Activated CD4-positive, alpha-beta T cell treated with anti-CD3 and anti-CD28 coated beads, Interleukin-2, amount 50 U/mL, for 1 hour (primary cell): ENCODE measurements at places on chromosomes 1 and 21.

- peak; percentile 72 for DNase-seq
Measured at GRCh38 chr1:15323351-15323988, 76.4 kb downstream of the FHAD1 start.

DNA sequence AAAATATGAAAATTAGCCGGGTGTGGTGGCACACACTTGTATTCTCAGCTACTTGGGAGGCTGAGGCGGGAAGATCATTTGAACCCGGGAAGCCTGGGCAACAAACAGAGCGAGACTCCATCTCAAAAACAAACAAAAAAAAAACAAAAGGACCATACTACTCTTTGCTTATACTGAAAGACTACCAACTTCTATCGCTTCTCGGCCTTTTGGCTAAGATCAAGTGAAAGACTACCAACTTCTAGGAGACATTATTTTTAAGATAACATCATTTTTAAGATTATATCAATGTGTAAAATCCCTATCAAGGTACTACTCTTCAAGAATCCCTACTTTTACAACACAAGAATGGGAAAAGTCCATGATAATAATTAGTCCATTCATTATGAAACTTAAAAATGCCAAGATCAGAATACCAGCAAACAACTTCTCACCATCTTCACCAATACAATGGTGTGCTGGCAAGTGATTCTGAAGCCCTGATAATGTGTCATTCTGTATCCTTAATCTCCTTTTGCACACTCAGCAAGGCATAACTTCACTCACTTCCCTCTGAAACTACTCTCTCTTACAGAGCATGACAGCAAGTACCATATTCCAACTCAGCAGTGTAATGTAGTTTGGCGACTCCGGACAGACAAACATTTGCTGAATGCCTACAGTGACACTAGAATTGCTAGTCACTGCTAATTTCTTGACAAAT is 1.7 kb downstream of the PTP4A2 start:
- no peak for DNase-seq

DNA sequence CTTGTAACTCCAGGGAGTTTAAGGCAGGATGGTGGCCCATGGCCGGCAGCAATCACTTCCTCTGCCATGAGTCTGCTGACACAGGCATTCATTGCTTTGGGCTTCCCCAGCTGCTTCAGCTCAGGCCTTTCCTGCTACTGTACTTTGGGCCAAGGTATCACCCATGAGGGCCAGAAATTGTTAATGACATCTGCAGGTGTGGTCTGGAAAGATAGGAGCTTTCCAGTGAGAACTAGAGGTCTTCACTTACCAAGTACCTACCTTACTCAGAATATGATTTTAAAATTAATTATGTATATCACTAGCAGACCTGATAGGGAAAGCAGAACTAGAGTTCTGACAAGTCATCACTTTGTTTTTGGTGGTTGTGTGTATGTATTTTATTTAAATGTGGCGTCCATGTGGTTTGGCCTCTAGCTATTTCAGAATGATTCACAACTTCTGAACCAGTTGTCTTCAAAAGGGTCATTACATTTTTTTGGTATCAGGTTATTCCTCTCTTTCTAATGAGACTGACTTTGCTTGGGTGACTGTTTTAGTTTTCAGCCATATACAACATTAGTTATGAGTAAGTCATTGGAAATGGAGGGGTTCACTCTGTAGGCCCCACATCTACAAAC is 2.7 kb downstream of the RGL1 start:
- no peak for DNase-seq

DNA sequence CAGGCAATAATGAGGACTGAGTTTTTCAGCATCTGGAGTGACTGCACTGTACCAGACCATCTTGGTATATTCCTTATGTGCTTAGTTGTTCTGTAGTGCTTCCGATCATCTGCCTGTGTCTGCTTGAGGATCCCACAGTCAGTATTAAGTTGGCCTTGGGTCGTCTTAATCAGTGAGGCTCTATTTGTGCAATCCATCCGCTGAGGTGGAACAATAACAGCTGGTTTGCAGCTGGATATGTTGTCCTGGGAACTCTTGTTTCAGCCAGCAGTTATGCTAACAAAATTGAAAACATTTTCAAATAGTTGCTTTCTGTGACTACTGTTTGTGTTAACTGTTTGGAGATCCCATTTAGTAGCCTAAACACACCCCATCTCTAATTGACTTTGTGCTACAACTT is 73.7 kb downstream of the LAMC1 start:
- no peak for DNase-seq

- no peak for DNase-seq
Measured at GRCh38 chr1:87330885-87331364, 2.2 kb downstream of the LMO4 start.

DNA sequence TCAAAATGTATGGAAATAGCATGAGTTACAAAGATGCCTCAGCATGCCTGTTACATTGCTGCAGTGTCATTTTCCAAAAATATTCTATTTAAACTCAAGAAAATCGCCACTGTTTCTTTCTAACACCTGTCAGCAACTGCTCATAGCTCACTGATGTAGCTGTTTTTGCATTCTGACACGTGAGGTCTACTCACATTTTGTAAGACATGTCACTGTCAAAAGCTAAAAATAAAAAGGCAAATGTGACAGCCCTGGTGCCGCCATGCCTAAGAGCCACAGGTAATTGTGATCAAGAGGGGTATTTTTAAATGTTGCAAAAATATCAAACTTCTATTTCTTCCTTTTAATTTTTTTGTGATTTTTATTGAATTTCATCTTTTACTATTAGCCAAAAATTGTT is 556.2 kb upstream of the TMPRSS15 start:
- no peak for DNase-seq

GRCh38 chr1:192376374-192376773 is 59.6 kb downstream of the RGS21 start:
- DNase-seq: no peak

DNA sequence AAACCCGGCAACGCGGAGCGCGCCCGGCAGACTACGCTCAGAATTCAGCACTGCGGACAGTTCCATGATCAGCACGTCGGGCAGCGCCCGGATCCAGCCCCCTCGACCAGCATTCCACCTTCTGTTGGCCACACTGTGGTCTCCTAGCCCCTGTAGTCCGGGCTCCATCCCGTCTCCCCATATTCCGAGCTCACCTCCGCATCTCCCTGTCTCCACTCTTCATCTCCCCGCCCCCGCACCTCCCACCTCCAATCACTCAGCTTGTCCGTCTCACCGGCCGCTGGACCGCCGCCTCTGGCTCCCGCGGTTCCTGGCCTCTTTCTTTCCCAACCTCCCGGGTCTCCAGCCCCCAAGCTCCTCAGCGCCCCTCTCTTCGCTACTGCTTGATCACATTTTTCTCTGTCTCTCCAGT is 500 bp downstream of the EPHA10 start:
- DNase-seq: peak; percentile 18

GRCh38 chr1:153779781-153780541 is 4.8 kb downstream of the SLC27A3 start:
- DNase-seq: no peak

DNA sequence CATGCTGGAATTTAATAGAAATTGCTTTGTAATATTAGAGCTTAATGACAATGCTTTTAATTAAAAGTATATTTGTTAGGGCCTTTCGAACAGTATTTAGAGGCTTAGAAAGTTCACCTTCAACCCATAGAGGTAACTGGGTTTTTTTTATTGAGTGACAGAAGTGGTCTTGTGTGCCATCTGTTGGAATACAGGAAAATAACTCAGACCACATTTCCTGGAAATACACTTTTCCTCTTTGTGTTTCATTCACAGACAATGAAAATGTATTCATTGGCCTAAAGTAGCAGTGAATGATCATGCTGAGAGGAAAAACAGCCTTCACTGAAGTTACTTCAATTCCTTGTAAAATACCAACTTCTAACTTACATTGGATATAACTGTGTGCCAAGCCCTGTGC is 83.6 kb upstream of the L1TD1 start:
- no peak for DNase-seq

GRCh38 chr1:201789245-201789644 is 39.7 kb upstream of the IPO9 start:
- DNase-seq: no peak

GRCh38 chr1:68791800-68792199 is 294.9 kb upstream of the DEPDC1 start:
- no peak for DNase-seq

GRCh38 chr1:186413319-186413718 is 37.7 kb downstream of the ODR4 start:
- no peak for DNase-seq

DNA sequence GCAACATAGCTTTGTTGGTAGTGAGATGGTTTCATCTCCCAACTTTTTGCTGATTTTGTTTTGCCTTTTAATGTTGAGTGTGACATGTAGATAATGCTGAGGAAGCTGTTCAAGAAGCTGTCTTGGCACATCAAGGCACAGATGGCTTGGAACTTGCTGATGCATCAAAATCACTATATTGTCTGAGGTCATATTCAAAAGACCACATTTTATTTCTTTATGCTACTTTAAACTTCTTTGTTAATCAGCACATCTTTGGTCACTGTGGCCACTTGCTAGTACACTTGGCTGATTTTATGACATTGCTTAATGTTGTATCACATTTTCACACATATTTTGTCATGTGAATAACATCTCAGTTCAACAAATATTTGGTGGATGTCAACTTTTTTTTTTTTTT is 87.1 kb upstream of the BCL10 start:
- no peak for DNase-seq

DNA sequence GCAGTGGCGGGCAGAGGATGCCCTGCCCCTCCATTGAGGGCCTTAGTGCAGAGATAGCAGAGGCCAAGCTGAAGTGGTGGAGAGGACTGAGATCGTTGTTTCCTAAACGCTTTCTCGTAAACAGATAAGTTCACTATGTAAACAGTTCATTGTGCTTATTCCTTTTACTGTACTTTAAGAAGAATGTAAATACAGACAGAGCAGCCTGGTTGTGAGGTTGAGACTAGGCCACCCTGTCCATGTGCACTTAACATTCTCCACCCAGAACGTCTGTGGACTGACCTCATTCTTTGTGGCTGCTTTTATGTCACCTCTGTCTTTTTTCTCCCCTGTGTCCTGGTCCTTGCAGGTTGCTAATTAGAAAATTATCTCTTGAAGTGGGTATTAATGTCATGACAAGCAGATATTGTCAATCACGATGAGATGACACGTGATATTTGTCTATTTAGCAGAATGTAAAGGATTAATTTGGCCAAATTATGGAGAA is 8.5 kb downstream of the CENPS start:
- DNase-seq: no peak

DNA sequence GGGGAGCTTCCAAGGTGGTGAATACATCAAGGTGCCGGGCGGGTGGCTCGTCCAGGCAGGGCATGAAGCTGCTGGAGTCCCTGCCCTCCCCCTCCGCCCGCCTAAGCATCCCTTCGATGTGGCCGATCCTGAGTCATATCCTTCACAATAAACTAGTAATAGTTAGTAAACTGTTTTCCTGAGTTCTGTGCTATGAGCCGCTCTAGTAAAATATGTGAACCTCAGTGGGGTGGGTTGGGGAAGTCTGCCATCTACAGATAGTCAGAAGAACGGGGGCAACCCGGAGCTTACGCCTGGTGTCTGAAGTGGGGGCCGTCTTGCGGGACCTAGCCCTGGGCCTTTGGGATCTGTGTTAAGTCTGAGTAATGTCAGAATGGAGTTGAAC is 21.6 kb downstream of the C2CD2 start:
- no peak for DNase-seq

- DNase-seq: no peak
Measured at GRCh38 chr1:87880098-87880760, 551.5 kb downstream of the LMO4 start.

DNA sequence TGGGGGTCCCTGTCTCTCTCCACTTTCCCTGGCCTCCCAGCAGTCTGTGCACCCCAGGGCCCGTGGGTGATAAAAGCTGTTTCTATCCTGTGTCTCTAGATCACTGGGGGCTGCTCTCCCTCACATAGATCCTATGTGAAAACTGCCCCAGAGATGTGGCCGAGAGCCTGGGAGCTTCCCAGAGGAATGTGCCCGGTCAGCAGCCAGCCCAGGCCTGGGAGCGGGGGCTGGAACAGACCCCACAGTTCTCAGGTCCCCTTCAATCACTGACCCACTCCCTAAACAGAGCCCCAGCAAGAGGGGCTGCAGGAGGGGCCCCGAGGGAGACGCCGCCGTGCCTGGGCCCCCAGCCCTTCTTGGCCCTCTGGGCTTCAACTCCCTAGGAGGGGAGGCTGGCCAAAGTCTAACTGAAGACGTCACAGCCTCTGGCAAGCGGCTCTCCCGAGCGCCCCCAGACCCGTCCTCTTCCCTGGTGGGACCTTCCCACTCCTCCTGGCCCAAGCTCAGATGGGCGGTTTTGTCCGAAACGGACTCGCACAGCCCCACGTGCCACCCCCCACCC is 403 bp downstream of the MXRA8 start:
- DNase-seq: no peak

DNA sequence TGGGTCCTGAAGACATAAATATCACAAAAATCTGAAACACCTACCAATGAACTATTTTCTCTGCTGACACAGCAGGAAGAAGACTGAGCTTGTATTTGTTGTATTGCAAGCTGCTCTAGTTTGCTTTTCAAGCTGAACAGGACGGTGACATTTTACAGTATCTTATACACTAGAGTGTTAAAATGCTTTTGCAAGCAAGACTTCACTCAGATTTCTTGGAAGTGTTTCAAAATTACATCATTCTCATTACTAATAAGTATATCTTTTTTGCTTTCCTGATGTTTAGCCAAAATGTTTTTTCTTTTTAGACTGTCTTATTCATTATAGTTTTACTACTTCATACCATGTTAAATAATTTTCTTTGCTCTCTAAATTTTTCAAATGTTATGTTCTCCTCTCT is 427.1 kb upstream of the CXADR start:
- no peak for DNase-seq

DNA sequence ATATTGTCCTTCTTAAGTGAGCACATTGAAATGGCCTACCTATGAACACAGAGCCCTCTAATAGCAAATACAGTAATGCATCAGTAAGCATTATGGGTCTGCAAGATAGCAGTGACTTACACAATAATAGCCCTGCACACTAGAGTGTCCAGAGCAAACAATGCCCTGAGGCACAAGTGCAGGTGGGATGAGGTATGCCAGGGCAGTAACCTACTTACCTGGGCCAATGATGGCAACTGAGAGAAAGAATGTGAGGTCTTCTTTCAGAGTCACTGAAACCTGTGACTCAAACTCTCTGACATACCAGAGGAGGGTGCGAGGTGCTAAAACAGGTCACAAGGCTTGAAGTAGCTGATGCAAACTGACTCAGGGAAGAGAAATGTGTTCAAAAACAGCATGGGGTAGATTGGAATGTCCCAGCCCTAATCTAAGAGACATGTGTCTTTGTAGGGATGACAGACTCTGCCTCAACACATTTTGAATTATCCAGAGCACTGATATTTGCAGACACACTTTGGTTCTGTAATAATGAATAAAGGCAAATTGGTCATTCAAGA is 168.5 kb upstream of the RUNX1 start:
- DNase-seq: no peak
